ENCODE measurements at places on chromosomes 2 and 18. TPM values are rescaled to one million over a fixed set of nuclear protein-coding genes. Genes with fewer than 3 reads are reported as not detected.

The YES1 gene
- 73.0 TPM for total RNA-seq

DNA sequence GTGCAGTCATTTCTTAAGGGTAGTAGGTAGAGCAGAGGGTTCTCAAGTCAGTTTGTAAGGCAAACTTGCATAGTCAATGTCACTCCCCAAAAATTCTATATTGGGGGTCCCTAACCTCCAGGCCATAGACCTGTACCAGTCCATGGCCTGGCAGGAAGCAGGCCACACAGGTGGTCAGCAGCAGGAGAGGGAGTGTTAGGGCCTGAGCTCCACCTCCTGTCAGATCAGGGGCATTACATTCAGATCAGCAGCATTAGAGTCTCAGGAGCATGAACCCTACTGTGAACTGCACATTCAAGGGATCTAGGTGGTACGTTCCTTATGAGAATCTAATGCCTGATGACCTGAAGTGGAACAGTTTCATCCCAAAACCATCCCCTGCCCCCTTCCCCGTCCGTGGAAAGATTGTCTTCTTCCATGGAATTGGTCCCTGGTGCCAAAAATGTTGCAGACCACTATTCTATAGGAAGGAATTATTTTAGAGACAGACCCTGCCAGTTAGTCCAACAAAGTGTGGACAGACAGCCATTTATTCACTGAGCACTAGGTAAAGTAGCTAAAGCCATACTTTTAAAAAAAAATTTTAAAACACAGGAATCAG is 6.7 kb downstream of the COA5 start:
- no peak for DNase-seq

- DNase-seq: no peak
Observed at GRCh38 chr2:72442270-72442669, 294.6 kb upstream of the CYP26B1 start.

The IL36B gene
- not detected for total RNA-seq

- DNase-seq: no peak
Observed at GRCh38 chr18:505483-506122, 5.1 kb upstream of the COLEC12 start.

DNA sequence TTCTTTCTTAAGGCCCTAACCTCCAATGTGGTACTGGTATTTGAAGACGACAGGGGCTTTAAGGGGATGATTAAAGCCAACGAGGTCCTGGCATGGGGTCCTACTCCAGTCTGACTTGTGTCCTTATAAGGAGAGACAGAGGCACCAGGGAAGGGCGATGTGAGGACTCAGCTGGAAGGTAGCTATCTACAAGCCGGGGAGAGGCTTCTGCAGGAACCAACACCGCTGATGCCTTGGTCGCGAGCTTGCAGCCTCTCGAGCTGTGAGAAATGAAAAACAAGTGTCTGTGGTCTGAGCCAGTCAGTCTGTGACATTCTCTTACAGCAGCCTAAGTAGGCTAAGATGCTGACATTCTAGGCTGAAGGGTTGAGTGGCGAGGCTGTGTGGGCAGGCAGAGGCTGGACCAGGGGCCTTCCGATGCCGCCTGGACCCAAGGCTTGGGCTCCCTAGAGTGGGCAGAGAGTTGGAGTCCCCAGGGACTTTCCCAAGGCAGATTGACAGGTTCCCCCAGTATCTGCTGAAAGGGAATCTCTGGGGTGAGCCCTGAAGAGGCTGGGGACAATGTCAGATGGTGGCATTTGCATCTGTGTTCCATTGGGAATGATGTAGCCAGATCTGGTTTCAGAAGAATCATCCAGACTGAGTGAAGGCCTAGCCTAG is 322.9 kb upstream of the HS6ST1 start:
- DNase-seq: no peak

DNA sequence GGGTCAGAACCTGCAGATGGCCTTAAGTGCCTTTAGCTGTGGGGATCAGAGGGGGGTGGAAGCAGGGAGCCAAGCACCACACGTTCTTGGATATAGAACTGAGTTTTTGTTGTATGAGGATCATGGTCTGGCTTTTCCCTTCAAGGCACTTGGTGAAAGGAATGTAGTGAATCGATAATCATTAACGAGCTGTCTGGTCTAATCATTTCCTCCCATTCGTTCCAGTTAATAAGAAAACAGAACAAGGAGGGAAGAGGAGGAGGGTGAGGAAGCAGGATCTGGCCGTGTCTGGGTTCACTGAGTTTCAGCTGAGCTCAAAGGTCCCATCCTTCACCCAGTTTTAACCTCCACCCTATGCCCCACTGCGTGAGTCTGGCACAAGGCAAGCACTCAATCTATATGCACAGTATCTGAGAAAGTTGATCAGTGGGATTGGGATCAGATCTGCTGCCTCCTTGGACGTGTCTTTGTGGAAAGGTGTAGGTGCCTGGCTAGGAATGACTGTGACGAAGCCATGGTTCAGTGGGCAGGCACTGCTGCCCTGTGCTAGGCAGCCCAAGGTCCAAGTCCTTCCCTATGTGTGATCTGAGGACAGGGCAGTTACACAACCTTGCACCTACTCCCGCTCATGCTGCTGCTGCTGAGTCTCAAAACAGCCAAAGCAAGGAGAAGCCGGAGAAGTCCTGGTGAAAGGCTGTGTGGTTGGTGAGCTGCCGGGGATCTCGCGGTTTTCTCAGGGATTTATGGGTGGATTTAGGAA is 54.8 kb downstream of the GALNT14 start:
- DNase-seq: no peak

DNA sequence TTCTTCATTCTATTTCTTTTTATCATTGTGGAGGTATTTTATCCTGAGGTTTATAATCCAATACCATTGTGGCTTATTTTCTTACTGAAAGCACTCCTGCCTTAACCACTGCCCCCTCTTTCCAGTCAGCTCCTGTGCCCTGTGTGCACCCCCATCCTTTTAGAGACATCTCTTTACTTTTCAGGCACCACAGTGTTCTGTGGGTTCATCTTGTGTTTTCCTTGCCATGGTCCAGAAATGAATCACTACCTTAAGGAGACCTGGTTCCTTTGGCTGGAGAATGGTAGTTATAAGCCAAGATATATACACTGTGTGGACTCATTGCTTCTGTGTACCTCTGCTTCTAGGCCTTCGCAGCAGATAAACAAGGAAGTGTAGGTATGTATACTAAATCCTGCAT is 278.3 kb downstream of the PTGR3 start:
- DNase-seq: no peak

The STARD7 gene
- total RNA-seq: 111 TPM

The TEKT4 gene
- not detected for total RNA-seq

GRCh38 chr18:40698129-40698528 is 1256.9 kb upstream of the PIK3C3 start:
- DNase-seq: no peak

- DNase-seq: peak; percentile 1
Observed at GRCh38 chr2:241798631-241799521, 10.1 kb upstream of the NEU4 start.

The POTEC gene
- total RNA-seq: not detected

DNA sequence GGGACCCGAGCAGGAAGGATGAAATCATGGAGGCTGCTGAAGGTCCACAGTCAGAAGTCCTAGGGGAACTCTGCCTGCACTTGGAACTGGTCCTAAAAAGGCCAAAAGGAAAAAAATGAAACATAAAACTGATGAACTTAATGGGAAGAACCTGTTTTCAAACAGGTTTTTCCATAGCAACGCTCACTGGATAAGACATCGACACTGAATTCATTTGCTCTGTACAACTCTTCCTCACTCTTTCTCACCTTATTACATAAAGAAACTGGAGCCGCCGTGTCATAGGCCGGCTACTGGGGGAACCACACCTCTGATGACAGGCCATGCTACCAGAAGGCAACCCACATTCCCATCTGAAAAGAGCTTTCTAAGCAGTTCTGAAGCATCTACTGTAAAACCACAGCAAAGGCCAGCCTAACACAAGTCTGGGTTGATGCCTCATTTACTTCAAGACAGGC is 83.6 kb downstream of the FARSB start:
- DNase-seq: no peak

GRCh38 chr2:47535073-47535472 is 132.1 kb downstream of the MSH2 start:
- DNase-seq: no peak

DNA sequence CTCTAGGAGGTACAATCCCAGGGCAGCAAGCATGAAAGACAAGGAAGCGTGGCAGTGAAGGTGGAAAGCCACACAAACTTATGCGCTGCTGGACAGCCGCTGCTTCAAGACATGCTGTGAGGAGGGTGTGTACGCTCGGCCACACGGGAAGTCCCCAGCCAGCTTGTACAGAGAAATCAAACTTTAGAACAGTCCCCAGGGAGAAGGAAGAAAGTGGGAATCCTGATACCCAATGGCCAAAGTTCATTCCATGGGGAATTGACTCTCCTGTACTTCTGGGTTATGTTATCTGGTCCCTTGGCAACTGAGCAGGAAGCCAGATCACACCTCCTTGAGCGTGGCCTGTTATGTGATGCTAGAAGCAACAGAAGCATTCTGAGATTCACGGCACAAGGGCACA is 86.1 kb upstream of the BOD1L2 start:
- no peak for DNase-seq

DNA sequence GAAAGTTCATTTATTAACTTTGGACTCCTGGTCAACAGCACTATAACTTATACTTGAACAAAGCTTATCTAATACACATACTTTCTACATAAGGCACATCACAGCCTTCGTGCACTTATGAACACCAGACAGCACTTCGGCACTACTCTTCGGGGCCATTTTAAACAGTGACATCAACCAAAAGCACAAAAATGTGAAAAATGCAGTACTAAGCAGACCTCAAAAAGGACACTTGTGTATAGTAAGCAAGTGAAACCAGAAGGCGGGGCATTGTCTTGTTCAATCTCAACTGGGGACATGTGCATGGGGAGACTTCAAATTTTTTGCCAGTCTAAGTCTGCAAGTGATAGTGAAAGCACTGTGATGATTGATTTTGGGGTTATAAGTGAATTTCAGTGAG is 163.0 kb downstream of the NCKAP5 start:
- DNase-seq: no peak

The RPS27A gene
- 1,730 TPM for total RNA-seq

The BCL2L11 gene
- total RNA-seq: 16.7 TPM

DNA sequence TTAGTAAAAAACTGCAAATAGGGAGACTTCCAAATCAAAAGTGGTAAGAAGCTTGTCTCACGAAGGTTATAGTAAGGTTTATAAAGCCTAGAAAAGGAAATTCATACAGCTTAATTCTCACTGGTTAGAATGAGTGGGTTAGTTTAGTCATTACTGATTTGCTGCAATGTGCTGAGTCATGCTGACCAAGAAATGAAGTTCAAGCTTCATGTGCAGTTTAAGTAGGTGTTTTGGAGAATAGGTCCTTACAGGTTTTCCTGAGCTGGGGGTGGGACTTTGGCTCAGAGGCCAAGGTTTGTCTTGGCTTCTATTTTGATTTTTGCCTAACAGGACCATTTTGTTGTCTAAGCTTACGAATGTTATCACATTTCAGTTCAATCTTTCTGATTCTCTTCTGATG is 15.1 kb downstream of the CLIP4 start:
- no peak for DNase-seq

The GKN2 gene
- total RNA-seq: not detected

The EPB41L3 gene
- total RNA-seq: 68.8 TPM

GRCh38 chr2:48016225-48017019 is 110.1 kb upstream of the FBXO11 start:
- DNase-seq: no peak

DNA sequence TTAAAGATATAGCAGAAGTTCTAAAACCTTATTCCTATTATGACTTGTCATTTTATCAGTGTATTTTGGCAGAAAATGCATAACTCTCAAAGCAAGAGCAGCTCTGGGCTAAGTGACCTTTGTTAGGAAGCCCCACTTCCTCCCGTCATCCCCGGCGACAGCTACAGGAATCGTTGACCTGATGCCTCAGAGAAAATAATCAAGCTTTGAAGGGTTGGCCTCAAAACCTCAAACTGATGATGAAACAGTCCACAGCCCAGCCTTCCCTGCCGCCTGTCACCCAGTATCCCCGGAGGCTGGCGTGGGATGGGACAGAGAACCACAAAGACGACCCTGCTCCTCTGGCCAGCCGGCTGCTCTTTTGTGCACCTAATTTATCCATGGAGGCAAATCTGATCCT is 65.3 kb downstream of the KCNF1 start:
- no peak for DNase-seq

The UGT1A6 gene
- total RNA-seq: not detected

The LGALSL gene
- 33.4 TPM for total RNA-seq

All from tibial nerve (tissue), 4 donors.